Left kidney (tissue), 8 donors: ENCODE measurements at places on chromosomes 7 and 10.
A peak's percentile ranks its signal among the peaks of the same experiment; 100 is the strongest.

DNA sequence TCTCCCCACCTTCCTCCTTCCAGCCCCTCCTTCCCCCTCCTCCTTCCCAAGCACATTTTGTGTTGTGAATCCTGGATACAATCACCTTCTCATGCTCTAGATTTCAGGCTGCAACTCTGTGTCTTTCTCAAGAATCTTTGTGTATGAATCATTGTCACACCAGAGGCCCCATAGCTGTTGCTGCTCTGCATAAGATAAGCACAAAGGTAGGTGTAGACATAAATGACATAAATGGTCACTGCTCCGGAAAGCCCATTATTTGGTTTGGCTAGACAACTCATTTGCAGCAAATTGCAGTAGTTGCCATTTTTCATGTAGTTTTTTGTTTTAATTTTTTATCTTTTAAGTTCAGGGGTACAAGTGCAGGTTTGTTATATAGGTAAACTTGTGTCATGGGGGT, 216.3 kb upstream of the NRP1 start:
- no peak for DNase-seq

- DNase-seq = no peak
These were observed 54.1 kb downstream of the HK1 start for GRCh38 chr10:69332278-69333010.

DNA sequence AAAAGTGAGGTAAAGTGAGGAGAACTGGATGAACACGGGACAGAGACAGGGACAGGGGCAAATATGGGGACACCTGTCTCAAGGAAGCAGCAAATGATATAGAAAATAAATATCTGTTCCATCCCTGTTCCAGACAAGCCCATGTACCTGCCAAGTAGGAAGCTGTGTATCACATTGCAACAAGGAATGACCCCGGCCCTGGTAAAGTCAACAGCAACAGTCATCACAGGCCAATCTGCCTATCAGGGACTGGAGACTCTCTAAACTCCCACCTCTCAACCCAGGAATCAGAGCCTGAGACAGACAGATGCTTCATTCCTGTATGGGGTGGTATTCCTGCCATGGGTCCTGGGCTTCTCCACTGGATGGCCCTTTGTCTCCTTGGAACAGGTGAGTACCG, 156.6 kb upstream of the PRSS1 start:
- DNase-seq = no peak

GRCh38 chr7:101527844-101528667, 101.0 kb downstream of the MYL10 start:
- DNase-seq = no peak

- no peak for DNase-seq
These were observed 28.6 kb downstream of the JAZF1 start for GRCh38 chr7:28151965-28152364.

- no peak for DNase-seq
These were observed 537.4 kb upstream of the PFKP start for GRCh38 chr10:2529945-2530344.

- DNase-seq = no peak
These were observed 257.3 kb downstream of the PTEN start for GRCh38 chr10:88120599-88121333.

- DNase-seq = no peak
These were observed 42.8 kb upstream of the FIGNL1 start for GRCh38 chr7:50492770-50493519.

DNA sequence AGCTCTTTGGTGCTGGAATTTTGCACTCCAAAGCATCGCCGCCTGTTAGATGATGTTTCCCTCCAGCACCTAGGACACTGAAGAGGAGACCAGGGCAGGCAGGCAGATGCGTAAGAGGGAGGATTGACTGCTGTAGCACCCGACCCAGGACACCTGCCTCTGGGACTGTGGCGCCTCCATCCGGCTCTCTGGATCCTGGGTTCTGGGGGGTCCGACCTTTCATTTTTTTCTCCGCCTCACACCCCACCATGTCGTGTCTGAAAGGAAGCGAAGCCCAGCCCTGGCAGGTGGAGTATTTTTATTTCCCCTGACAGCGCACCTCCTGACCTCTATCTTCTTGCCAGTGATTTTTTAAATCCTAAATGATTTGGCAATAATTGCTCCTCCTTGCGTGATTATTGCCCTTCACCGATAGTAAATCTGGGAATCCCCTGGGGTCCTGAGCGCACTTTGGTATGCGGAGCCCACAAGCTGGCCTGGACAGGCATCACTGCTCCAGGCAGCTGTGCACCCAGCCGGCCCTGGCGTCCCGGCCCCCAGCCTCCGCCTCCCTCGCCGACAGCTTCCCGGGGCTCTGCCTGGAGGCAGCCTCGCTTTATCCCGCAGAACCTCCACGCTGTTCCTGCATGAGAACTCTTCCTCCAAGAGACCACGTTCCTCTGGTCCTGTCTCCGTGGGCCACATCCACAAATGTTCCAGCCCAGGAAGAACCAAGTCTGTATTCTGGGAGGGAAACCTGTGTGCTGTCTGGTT, 48.4 kb downstream of the LHPP start:
- DNase-seq = no peak

DNA sequence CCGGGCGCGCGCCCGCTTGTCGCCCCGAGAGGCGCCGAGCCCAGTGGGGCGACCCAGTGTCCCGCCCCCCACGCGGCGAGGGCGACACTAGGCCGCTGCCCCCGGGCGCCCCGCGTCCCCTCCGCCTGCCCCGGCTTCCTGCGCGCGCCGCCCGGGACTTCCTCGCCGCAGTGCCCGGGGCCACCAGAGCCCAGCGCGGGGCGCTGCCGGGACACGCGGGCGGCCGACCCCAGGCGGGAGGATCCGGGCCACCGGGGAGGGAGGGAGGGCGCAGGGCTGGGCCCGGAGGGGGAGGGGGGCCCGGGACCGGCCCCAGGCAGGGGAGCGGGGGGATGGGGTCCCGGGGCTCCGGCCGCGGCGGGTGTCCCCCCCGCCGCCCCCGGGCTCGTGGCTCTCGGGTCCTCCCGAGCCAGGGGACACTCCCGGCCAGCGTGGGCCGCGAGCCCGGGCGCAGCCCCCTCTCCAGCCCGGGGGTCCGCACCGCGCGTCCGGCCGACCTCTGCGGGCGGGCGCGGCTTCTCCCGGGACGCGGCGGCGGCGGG, 435 bp upstream of the PWWP2B start:
- DNase-seq = no peak

DNA sequence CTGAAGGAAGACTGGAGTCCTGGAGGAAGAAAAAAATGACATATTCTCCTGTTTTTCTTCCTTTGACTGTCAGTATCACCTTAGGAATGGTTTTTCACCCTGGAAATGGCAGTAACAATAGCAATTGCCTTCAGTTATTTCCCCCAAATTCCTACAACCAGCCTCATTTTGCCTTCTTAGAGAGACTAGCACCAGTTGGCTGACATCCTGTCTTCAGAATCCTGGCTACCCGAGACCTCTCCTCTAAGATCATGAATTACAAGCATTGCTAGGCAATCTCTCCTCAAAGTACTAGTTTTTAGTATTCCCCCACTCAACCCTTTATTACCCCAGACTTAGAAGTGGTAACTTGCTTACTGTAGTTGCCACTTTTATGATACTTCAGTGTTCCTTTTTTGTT, 53.4 kb downstream of the TAS2R16 start:
- no peak for DNase-seq

DNA sequence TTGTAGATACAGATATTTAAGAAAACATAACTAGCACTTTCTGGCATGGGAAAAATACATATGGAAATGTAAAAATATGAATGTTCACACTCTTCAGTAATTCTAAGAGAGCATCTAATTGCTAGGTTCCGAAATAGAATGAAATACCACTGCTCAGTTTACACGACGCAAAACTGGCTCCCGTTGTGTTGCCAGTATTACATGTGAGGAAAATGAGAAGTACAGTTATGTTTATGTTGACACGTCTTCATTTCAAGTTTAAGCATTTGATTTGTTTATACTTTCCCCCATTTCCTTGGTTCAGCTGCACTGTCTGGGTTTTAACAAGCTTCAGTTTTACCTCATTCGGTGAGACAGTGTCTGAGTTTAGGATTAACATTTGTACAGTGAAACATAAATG, 275.8 kb upstream of the SEMA3D start:
- no peak for DNase-seq

DNA sequence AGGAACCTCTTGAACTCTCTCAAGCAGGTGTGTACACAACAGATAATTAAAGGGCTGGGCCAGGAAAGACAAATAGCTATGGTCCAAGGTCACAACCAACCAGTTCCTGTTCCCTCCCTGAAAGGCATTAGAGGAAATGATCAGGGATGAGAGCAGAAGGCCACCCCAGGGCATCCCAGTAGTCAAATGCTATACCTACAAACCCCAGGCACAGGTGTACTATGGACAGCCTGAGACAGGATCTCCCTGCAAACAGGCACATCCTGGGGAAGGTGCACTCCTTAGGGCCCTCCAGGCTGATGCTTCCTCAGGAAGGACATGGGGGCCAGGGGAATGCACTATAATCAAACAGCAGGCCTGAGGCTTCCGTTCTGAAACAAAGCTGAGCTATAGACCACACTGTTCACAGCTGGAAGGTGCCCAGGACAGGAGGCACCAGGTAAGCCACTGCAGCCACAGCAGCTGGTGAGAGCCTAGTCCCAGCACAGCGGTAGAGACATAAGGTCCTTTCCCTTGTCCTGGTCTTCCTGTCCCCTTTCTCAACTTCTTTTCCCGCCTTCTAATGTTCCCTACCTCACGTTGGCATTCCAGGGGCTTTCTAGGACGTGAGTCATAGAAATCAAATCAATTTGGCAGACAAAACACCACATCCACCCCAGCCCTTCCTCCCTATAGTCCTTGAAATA, 13.3 kb downstream of the PARP12 start:
- no peak for DNase-seq

DNA sequence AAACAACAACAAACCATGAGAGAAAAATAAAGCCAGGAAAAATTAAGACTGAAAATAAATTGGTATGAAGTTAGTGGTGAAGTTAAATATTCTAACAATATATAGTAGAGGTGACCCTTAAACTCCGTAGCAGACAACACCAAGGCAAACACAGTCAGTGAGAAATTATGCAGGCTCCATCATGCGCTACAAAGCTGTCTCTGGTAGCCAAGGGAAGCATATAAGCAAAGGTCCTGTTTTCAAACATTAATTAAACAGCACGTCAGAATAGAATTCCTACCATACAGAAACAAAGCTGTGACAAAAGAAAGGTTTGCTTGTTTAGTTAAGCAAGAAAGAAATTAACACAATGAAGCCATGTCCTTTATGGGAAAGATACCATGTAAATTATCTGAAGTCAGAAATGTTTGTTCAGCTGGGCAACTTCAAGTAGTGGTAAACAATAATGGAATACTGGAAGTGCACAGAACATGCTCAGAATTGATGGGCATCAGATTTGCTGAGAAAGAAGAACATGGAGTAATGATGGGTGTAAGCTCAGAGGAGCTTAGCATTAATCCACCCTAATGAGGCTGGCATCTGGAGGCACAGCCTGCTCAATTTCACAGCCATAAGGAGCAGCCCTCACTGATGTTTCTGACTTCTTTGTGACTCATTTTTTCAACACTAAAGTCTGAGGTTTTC, 75.7 kb downstream of the IGF2BP3 start:
- DNase-seq = peak; percentile 10

- DNase-seq = peak; percentile 13
These were observed 662 bp downstream of the NRCAM start for GRCh38 chr7:108455551-108455997.

DNA sequence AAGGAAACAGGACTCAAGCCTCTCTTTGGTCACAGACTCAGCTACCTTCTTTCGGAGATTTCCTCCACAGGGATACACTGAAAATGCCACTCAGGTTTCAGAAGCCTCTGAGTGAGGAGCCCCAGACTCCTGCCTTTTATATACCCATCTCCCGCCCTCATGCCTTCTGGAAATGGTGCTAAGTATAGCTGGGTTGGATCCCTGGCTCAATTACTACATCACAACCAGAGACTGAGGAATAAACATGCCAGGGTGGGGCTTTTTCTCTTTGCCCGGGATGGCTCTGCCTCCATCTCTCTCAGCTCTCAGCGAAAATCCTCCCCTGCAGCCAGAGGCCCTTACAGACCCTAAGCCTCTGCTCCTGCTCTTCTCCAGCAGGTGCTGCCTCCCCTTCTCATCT, 299.5 kb downstream of the KCNMA1 start:
- DNase-seq = no peak

- DNase-seq = no peak
These were observed 644.5 kb upstream of the GALNT17 start for GRCh38 chr7:70487428-70487827.
